ENCODE measurements at places on chromosomes 1 and 21.

DNA sequence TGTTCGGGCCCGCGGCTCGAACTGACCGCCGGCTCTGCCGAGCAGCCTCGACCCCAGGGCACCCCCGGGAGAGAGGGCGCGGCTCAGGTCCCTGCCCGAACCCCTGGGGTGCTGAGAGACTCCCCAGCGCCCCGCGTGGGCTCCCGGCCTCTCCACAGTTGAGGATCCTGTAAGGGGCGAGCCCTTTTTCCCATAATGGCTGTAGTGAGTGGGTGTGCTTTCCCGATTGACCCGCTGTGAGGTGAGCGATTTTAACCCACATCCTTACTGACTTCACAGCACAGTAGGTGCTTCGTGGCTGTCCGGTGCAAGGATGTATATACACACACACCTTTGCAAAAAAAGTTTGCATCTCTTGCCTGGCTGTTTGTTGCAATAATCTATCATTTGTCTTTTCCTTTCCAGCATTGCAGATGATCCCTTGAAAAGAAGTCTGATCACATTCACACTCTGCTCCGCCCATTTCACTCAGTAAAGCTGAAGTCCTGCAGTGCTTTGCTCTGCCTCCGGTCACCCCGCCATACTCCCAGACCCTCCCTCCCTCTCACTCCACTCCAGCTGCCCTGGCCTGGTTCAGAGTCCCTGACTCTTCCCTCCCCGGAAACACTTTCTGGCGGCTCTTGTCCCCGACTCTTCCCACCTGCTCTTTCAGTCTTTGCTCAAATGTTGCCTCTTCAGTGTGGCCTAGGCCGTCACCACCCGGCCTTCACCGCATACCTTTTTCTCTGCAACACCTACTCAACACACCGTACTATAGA is 955 bp upstream of the UBE2G2 start:
- no peak for DNase-seq

- DNase-seq, result no peak
These were observed 280.3 kb downstream of the LTN1 start for GRCh38 chr21:28712411-28712810.

DNA sequence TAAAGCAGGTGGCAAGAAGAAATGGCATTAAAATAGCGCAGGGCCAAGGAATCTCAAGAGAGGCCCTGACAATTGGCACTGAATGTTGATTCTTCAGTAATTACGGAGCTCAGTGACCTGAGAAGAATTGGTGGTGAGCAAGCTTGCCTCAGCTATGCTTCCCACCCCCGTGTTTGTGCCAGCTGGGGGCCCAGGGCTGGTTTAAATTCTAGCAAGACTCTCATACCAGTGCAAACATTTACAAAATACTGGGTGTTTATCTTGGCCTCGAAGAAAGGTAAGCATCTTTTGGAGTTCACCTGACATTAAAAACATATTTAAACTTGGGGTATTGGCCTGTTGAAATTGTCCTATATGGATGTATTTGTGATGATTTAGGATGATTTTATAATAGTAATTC is 296.7 kb upstream of the USP25 start:
- DNase-seq, result no peak

DNA sequence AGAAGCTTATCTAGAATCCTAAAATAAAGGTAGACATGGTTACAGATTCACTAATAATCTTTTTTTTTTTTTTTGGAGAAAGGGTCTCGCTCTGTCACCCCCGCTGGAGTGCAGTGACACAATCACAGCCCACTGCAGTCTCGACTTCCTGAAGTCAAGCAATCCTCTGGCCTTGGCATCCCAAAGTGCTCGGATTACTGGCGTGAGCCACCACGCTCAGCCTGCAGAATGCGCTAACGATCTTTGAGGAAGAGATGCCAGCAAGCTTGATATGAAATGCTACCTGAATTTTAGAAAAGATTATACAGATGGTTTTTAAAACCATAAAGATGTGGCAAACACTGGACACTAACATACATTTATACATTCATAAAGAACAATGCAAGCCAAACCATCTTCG is 4.1 kb upstream of the GNPAT start:
- no peak for DNase-seq

- DNase-seq, result no peak
These were observed 45.8 kb downstream of the GDAP2 start for GRCh38 chr1:117883616-117884015.

GRCh38 chr1:151294742-151295462 is 12.8 kb downstream of the ZNF687 start:
- no peak for DNase-seq

- DNase-seq, result no peak
These were observed 12.5 kb downstream of the PODN start for GRCh38 chr1:53074313-53075154.

DNA sequence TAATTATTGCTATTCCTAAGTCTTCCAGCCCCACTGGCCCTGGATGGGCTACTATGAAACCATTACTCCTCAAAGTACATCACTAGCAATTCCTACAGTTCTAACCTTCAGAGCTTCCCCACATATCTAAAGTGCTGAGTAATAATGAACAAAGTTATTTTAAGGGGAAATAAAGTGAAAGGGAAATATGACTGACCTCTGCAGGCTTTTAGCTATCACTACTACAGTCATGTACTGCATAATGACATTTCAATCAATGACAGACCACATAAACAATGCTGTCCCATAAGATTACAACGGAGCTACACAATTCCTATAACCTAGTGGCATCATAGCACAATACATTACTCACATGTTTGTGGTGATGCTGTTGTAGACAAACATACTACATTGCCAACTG is 32.5 kb upstream of the ASPM start:
- DNase-seq, result peak; percentile 24

GRCh38 chr1:230251644-230252191 is 174.4 kb downstream of the PGBD5 start:
- DNase-seq, result no peak

DNA sequence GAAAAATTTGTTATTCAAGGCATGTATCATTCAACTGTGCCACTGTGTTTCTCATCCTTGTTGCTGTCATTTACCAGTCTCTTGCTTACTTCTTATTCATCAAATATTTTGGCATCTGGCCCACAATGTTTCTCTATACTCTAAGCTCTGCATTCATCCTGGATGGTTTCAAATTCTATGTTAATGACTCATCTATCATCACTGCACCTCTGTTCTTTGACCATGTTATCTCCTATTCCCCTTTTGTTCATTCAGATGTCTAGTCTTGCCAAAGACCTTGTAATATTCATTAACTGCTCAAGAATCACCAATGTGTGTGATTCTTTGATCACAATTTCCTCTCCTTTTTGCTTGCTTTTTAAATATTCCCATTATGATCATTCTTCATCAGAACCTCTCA is 54.6 kb upstream of the PRKACB start:
- no peak for DNase-seq

Data from GM04504 (cell line).